Activated CD8-positive, alpha-beta memory T cell treated with anti-CD3 and anti-CD28 coated beads, Interleukin-2, amount 50 U/mL, for 4 hours (primary cell): ENCODE measurements at places on chromosomes 2 and 18.

GRCh38 chr2:177710889-177711288 lies 318.3 kb downstream of the AGPS start:
- no peak for DNase-seq

DNA sequence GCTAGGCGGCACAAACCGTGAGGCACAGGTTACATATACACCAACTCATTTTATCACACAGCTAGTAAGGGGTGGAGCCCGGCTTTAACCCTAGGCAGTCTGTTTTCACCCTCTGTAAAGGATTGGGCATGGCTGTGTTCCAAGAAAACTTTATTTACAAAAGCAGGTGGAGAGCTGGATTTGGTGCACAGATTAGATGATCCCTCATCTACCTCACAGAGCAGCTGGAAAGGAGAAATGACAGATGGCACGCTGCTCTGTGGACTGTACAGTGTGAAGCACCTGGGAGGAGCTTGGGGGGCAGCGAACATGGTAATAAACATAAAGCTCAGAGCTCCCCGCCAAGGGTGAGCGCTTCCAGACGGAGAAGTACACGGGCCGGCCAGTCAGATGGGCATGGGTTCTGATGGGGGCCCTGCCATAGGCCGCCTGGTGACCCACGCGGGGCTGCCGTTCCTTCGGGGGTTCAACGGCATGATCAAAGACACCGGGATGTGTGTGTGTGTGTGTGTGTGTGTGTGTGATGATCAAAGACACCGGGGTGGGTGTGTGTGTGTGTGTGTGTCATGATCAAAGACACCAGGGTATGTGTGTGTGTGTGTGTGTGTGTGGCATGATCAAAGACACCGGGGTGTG lies 862 bp upstream of the TMEM177 start:
- DNase-seq, result peak; percentile 31

- no peak for DNase-seq
Observed at GRCh38 chr2:43737097-43737854, 36.6 kb upstream of the DYNC2LI1 start.

GRCh38 chr2:14952400-14952963 lies 320.0 kb downstream of the LRATD1 start:
- no peak for DNase-seq

- DNase-seq, result no peak
Observed at GRCh38 chr2:216994353-216994854, 134.5 kb upstream of the TNP1 start.

DNA sequence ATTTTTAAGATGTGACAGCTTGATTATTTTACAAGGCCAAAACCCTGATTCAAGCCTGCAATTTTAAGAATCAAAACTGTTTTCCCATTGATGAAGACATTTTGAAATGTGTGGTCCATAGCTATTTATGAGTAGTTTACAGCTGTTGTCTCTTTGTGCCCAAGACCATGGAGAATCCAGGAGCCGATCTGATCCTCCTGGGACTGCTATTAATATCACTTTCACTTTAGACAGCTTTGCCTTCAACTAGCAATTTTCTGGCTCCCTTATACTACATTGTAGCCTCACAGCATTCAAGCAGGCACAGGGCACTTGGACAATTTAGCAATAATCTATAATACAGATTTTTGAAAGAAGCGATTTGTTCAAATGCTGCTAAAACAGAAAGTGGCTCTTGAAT lies 172.9 kb downstream of the SLC8A1 start:
- DNase-seq, result no peak

GRCh38 chr2:72827966-72828646 lies 2.3 kb upstream of the EXOC6B start:
- no peak for DNase-seq

DNA sequence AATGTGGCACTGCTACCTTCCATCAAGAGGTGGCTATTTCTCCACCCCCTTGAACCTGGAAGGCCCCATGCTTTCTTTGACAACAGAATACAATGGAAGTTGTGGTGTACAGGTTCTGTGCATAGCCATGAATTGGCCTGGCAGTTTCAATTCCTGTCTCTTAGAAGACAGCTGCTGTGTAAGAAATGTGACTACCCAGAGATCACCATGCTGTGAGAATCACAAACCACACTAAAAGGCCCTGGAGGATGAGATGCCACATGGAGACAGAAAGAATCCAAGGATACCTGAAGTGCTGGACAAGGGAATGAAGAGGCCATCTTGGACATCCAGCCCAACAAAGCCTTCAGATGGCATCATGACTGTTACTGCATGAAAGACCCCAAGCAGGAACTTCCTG lies 47.7 kb upstream of the EHBP1 start:
- no peak for DNase-seq

DNA sequence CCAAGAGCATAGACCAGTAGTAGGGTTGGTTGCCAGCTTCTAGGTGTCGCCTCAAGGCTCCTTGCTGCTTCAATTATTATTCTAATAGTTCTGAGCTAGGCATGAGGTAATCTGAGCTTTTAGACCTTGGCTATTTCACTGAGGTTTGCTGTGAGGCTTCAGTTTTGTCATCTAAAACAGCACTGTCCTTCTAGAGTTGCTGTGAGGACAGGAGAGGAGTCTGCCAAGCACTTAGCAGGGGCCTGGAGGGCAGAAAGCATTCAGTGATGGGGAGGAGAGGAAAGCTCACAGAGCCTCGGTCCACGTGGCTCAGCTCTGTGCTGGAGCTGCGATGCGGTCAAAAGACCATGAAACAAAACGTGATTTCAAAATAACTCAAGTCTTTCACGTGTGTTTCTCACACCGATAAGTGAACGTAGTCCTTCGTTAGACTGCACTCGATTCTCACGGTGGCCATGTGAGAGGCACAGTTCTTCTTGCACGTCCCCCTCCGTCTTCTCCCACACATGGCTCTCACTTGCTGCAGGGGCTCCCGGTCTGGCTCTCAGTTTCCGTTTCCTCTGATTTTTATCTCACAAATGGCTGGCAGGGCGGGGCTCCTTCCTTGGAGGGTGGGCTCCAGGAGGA lies 113.7 kb downstream of the B3GNT2 start:
- DNase-seq, result peak; percentile 40

GRCh38 chr2:37665604-37666362 lies 5.7 kb downstream of the CDC42EP3 start:
- no peak for DNase-seq

DNA sequence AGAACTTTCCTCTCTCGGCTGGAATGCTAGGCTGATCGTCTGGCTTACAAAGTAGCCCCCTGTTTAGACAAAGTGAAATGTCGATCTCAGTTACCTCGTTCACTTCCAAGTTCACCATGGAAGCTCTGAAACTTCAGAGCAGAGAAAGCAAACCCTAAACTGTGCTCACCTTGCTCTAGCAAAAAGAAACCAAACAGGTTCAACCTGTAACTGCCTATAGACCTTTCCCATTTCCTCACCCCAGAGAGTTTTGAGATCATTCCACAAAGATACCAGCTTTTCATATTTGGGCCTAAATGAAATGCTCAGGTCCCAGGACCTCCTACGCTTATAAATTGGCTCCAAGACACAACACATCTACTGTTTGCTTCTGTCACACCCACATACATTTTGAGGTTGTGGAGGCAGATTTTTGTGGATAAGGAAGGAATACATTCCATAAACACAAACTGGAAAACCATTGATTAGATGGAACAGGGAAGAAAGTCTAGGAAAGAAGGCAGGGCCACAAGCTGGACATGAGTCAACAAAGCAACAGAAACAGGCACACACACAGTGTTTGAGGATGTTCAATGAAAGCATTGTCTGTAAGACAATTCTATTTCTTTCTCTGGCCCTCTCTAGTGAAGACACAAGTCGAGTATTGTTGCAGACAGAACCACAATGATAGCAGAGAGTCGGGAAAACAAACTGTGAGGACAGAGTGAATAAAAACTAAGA lies 52.8 kb upstream of the TGIF1 start:
- no peak for DNase-seq

GRCh38 chr2:235194351-235194750 lies 242.5 kb downstream of the SH3BP4 start:
- DNase-seq, result no peak

GRCh38 chr2:99238599-99238998 lies 16.9 kb downstream of the LYG2 start:
- DNase-seq, result no peak

- no peak for DNase-seq
Observed at GRCh38 chr2:230418341-230419016, 2.5 kb downstream of the SP100 start.

DNA sequence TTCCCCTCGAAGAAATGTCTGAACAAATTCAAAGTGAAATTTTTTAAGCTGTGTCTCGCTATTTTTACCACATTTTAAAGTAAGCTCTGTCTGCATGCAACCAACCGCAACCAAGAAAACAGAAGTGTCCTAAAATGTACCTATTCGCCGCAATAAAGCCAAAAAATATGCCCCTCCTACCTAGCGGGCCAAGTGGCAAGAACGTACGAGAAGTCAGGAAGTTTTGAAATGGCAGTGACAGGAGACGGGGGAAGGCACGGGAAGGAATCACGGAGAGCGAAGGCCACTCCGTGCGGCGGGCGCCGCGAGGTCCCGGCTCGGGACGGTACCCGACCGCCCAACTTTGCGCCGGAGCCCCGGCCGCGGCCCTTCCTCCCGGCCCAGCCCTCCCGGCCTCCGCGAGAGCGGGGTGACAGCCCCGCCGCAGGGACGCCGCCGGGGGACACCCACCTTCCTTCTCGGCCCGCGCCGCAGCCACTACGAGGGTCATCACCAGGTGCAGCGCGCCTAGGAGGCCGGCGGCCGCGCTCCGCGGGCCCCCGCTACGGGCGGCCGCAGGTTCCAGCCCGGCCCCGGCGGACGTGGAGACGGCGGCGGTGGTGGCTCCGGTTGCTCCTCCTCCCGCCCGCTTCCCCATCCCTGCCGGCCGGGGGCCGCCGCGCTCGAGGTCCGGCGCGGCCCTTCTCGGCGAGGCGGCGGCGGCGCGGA lies 568 bp downstream of the TMEM131 start:
- DNase-seq, result peak; percentile 42

DNA sequence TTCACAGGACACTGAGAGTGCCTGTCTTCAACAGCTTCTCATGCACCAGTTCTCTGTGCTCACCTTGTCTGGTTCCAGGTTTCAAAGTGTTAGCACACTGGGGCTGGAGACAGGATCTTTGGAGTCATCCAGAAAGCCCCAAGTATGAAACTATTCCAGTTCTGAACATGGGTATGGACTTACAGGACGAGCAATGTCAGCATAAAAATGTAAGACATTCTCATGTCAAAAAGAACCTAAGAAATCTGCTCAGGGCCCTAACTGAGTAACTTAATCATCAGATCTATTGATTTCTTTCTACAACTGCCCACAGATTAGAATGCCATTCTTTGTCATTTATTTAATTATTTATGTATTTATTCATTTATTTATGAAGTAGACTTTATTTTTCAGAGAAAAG lies 184.5 kb downstream of the AGPS start:
- DNase-seq, result no peak

GRCh38 chr18:55452123-55452611 lies 135.8 kb downstream of the TCF4 start:
- no peak for DNase-seq

- no peak for DNase-seq
Observed at GRCh38 chr2:165070076-165070475, 114.8 kb upstream of the SLC38A11 start.

GRCh38 chr18:75037689-75037955 lies 171.3 kb downstream of the PTGR3 start:
- DNase-seq, result no peak

GRCh38 chr2:192773044-192773443 lies 578.3 kb upstream of the TMEFF2 start:
- no peak for DNase-seq

GRCh38 chr2:239308661-239309397 lies 92.0 kb downstream of the HDAC4 start:
- peak; percentile 6 for DNase-seq

DNA sequence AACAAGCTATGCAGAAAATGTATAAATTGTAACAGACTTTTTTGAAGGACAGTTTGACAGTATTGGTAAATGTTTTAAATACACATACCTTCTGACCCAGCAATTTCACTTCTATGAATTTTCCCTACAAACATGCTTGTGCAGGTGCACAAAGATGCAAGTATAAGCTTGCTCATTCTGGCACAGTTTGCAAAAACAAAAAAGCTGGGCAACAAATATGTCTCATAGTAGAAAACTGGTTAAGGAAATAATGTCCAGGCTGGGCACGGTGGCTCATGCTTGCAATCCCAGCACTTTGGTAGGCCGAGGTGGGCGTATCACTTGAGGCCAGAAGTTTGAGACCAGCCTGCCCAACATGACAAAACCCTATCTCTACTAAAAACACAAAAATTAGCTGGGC lies 96.9 kb upstream of the NEDD4L start:
- no peak for DNase-seq

- DNase-seq, result no peak
Observed at GRCh38 chr2:197950724-197951123, 146.3 kb downstream of the PLCL1 start.

DNA sequence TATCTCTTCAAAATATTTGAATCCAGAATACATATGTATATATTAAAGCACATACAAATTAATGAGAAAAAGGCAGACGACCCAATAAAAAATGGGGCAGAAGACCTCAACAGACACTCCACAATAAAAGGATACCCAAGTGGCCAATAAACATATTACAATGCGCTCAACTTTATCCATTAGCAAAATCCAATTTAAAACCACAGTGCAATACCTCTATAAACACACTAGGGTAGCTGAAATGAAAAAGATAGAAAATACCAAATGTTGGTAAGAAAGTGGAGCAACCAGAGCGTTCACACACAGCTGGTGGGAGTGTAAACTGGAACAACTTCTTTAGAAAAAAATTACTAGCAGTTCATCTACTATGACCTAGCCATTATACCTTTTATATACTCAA lies 75.3 kb downstream of the CCDC148 start:
- DNase-seq, result no peak

DNA sequence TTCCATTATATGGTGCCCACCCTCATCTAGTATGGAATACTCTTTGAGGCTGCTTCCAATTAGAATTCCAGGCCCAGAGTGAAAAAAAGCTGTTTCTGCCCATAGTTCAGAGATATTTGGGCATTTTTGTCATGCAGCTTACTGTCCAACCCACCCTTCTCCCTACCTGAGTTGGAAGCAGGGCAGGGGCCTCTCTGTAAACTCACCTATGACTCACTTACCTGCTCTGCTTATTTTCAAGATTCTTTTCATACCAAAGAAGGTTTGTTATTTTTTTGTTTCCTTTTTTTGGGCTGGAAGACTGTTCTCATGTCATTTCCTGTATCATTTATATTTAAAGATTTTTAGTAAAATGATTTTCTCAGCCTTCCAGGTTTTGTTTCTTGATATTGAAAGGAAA lies 38.4 kb upstream of the PPP1R1C start:
- DNase-seq, result no peak

DNA sequence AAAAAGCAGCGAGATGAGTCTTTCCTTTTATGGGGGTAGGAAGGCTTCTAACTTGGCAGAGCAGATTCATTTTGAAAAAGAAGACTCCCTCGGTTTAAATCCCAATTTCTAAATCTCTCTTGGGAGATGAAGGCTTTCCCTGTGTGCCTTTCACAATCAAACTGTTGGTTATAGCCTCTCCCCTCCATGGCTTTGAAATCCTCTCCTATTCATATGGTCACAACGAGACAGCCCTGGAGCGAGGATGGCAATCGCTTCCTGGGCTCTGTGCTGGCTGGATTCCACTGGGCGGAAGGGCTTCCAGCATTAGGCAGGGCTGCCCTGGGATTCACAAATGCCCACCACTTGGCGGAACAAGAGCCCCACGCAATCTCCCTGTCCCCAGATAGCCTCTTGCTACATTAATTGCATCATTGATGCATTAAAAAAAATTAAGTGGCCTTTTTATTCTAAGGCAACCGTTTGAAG lies 1.6 kb downstream of the CAVIN2 start:
- DNase-seq, result no peak
